Renal pelvis (tissue), 12 donors: ENCODE measurements at places on chromosomes 6 and 20. TPM values are rescaled to one million over a fixed set of nuclear protein-coding genes. Genes with fewer than 3 reads are reported as not detected.

GRCh38 chr20:36086767-36087166 lies 67.8 kb upstream of the EPB41L1 start:
- no peak for DNase-seq

- peak; percentile 69 for DNase-seq
Observed at GRCh38 chr20:5845681-5846615, 95.7 kb downstream of the SHLD1 start.

GRCh38 chr6:163356324-163356723 lies 58.2 kb upstream of the QKI start:
- no peak for DNase-seq

DNA sequence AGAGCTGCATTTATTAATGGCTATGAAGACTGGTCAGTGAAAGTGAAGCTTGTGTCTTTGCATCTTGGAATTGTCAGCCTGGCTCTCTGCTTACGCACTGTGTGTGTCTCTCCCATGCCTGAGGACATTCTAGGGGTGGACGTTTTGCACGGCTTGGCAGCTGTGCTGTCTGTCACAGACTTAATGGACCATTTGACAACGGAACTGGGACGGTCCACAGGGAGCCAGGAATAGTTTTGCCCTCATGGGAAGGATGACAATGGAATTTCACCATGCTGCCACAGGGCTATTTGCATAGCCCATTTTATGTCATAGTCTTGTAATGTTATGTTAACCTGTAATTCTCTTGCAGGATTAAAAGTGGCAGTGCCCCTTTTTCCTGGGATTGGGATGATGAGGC lies 44.7 kb downstream of the OR2B6 start:
- peak; percentile 58 for DNase-seq

DNA sequence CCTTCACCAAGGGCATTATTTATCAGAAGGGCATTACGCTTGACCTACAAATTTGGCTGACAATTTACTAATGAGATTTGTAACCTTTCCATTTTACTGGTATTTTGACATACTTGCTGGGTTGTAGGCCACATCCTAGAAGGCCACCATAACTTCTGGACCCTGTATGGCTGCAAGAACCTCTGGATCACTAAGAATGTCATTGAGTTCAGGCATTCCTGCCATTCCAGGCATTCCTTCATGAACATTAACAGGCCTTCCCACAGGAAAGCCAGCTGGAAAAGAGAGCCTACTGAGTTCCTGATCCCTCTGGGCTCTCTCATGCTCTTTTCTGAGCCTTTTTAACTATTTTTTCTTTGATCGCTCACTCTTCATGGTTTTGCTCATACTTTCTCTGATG lies 28.4 kb upstream of the SLC35A1 start:
- no peak for DNase-seq

GRCh38 chr6:45618259-45618658 lies 240.5 kb upstream of the SUPT3H start:
- DNase-seq: no peak

DNA sequence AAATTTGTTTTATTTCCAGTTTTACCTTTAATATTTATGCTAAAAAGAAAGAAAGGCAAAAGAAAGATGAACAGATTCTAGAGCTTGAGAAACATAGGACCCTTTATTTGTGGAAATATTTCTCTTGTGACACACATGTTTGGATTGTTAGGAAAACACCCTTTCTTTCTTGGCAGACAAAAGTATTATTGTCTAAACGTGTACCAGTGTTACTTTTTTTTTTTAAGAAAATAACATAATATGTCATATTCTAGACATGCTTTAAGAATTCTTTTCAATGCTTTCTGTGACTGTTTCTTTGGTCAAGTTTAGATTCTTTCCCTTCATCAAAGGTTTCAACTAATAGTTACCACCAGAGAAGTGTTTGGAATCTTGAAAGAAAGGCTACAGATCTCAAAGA lies 183.4 kb upstream of the CNR1 start:
- DNase-seq: no peak

DNA sequence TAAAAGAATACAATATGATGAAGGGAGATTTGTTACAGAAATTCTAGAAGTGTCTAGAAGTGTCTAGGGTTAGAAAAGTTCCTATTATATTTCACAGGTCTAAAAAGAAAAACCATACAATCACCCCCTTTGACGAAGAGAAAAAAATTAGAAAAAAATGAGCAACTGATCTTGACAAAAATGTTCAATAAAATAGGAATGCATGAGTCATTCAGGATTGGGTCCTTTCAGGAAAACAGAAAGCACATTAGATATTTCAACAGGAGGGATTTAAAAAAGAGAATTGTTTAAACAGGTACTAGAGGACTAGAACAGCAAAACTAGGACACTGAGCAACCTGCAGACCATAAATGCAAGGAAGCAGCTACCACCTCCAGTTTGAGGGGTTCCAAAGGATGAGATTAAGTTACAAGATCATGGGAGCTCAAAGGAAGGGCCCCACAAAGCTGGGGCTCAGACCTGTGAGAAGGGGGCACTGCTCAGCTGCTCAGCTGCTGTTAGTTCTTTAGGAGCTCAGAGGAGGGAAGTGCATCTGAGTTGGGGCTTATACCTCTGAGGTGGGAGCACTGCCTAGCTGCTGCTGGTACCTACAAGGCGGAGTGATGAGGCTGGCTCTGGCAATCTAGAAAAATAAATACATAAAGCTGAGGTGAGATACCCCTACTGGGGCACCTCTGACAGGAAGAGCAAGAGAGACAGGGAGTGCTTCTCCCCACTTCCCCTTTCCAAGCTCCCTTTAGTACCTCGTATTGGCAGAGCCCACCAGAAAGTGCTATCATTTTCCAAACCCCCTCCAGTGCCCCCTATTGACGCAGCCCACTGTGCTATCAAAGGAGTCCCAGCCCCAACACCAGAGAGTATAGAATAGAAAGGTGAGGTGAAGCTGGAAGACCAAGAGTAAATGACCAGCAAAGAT lies 27.1 kb upstream of the BEND6 start:
- no peak for DNase-seq

DNA sequence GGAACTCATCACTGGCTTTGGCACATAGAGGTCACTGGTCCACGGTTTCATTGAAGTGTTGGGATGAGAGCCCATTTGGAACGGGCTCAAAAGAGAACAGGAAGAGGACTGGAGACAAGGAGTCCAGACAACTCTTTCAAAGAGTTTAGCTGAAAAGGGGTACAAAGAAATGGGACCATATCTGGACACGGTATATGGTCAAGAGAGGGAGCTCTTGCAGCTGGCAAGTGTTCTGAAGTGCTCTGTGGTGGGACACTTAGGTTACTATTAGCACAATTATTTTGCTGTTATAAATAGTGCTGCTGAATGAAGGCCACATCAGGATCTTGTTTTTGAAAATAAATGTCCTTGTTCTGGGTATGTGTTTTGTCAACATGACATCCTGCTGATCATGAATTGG lies 4.6 kb downstream of the SGK2 start:
- no peak for DNase-seq

DNA sequence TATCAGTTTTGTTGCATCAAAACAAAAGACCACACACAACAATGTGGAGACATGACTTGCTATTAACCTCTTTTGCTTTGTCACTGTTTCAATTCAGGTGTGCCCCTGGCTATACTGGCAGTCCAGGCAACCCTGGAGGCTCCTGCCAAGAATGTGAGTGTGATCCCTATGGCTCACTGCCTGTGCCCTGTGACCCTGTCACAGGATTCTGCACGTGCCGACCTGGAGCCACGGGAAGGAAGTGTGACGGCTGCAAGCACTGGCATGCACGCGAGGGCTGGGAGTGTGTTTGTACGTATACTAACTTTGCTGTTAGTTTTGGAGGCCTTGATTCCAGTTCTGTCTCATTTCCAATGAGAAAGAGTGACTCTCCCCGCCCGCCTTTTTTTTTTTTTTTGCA lies 356.9 kb downstream of the ARHGAP18 start:
- no peak for DNase-seq

- DNase-seq: no peak
Observed at GRCh38 chr20:49045440-49046086, 549 bp upstream of the CSE1L start.

GRCh38 chr20:47991875-47992488 lies 206.7 kb upstream of the SULF2 start:
- DNase-seq: no peak

DNA sequence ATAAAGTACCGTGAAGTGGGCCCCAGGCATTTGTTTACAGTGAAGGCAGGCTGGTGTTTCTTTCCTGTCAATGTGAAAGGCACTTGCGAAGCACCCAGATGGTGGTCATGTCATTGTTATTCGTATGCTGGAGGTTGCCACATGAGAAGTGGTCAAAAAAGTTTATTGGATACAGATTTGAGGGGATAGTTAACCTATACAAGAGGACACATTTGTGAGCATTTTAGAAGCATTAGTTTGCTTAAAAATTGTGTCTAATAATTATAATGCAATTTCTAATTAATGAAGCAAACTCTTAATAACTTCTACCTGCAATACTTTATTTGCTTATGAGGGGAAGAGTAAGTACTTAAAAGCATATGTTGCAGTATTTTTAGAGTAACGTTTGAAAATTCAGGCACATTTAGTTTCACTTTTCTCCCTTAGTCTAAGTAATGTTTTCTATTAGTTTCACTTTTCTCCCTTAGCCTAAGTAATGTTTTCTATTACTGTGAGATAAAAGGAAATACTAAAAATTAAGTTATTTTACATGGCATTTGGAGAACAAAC lies 120.7 kb upstream of the CLDN20 start:
- no peak for DNase-seq

DNA sequence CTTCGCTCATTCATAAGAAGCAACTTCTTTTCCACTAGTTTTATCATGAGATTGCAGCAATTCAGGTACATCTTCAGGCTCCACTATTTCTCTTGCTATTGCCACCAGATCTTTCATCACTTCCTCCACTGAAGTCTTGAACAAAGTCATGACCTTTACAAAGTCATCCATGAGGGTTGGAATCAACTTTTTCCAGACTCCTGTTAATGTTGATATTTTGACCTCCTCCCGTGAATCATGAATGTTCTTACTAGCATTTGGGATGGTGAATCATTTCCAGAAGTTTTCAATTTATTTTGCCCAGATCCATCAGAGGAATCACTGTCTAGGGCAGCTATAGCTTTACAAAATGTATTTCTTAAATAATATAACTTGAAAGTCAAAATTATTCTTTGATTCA lies 1.5 kb downstream of the CENPQ start:
- DNase-seq: no peak

- DNase-seq: no peak
Observed at GRCh38 chr20:57240581-57241362, 25.7 kb downstream of the BMP7 start.

- peak; percentile 56 for DNase-seq
Observed at GRCh38 chr6:14450133-14450504, 332.5 kb downstream of the CD83 start.

DNA sequence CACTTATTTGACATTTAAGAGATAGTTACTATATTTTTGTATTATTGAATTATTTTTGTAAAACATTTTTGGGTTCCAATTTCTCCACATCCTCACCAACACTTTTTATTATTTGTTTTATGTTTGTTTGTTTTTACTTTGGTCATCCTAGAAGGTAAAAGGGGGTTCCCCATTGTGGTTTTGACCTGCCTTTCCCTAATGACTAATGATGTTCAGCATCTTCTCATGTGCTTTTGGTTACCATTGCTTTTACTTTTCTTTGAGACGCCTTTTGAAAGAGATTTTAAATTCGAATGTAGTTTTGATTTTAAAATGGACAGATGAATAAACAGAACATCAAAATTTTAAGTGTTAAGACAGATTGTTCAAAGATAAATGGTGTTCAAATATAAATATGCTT lies 46.9 kb downstream of the AK9 start:
- no peak for DNase-seq

GRCh38 chr6:47102331-47102730 lies 60.2 kb upstream of the ADGRF1 start:
- DNase-seq: no peak

- no peak for DNase-seq
Observed at GRCh38 chr6:100305209-100305869, 159.4 kb downstream of the SIM1 start.

DNA sequence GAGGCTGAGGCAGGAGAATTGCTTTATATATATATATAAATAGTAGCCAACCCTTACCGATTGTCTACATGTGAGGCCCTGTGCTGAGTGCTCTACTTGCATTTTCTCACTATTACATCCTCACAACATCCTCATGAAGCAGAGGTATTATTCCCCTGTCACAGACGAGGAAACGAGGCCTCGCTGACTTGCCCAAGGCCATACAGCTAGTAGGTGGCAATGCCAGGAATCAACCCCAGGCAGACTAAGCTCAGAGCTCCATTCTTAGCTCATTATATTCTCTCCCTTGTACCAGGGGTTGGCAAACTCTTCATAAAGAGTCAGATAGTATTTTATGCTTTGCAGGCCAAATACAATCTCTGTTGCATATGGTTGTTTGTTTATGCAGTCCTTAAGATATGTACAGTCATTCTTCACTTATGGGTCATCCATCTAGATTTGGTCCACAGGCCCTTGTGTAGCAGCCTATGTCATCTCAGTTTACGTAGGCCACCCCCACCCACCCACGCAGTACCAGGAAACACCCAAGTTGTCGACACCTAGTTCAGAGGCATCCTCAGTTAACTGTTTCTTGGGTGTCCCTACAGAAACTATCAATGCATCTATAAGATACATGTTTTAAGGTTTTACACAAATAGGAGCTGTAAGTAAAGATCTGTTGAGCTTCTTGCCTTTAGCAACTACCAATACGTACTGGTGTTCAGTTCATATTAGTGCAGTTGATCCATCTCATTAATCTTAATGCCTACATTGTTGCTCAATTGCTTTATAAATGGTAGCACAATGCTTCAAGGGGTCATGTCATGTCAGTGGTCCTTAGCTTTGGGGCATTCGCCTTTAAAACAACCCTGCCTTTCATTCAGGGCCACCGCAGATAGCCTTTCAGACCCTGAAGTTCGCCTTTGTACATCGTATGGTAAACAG lies 3.0 kb downstream of the CASS4 start:
- DNase-seq: no peak

Gene SCUBE3
- polyA plus RNA-seq: 55.7 TPM

Gene GGTLC1
- polyA plus RNA-seq: 0.13 TPM

Gene TFAP2A
- polyA plus RNA-seq: 39.8 TPM

Gene NRSN2
- polyA plus RNA-seq: 57.5 TPM
